ENCODE measurements at places on chromosomes 4 and X.

GRCh38 chr4:107153956-107154355 is 117.8 kb upstream of the DKK2 start:
- DNase-seq = no peak

DNA sequence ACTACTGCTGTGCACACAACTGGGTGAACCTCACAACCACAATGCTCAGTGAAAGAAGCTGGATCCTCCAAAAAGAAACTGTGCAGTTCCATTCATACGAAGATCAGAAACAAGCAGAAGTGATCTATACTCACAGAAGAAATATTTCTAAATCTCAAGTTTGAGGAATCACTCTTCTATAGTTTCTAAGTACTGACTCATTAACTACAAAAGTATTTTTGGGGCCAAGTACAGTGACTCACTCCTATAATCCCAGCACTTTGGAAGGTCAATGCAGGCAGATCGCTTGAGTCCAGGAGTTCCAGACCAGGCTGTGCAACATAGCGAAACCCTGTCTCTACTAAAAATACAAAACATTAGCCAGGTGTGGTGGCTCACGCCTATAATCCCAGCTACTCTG is 51.3 kb upstream of the RELL1 start:
- no peak for DNase-seq

DNA sequence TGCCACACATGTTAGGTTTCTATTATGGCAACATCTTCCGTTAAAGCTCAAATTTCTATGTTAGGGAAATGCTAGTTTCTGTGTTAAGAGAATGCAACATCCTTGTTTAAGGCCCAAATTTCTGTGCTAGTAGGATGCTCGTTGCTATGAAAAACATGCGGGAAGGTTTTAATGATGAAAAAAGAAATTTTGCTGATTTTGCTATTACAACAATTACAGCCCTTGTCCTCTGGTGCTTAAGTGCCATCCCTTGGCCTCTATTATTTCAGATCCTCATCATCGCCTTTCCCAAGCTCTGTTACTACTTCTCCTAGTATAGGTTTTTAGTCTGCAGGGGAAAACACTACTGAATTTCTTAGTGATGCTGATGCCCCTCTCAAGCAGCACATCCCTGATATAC is 412.6 kb upstream of the NDST3 start:
- DNase-seq = no peak

GRCh38 chr4:118939169-118939783 is 50.6 kb downstream of the SYNPO2 start:
- DNase-seq = no peak

GRCh38 chr4:149291463-149291862 is 524.2 kb downstream of the IQCM start:
- no peak for DNase-seq

- DNase-seq = no peak
Observed at GRCh38 chr4:185396724-185397385, at the start of gene ANKRD37. Gene ANKRD37 (plus strand): TSS chr4:185396841. CDS start chr4:185396924, 83 bp downstream.

GRCh38 chr4:113285501-113285900 is 236.0 kb downstream of the ANK2 start:
- DNase-seq = no peak

- no peak for DNase-seq
Observed at GRCh38 chrX:128781506-128781905, 729.3 kb upstream of the ACTRT1 start.

DNA sequence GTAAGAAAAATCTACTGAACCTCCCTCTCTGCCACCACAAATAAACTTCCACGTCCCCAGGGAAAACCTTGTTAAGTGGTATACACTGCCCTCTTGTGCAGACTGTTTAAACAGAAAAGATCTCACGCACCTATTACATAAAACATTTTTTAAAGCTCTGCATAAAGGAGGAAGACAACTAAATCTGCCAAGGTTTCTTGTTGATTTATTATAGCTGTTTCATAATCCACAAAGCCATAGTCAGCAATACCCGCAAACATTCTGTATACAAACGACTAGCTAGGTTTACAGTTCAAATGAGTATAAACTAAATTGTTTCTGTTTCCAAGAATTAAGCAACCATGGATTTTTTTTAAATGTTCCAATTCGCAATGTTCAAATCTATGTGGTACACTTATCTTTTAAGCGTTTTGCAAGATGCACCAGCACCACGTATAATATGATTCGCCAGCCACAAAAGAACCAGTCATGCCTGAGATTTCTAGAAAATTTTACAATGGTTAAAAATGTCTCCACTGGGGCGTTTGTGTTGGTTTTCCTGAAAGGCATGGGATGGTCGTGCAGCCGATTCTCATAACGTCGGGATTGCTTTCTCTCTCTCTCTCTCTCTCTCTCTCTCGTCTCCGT is 164.6 kb downstream of the PRKX start:
- no peak for DNase-seq

GRCh38 chr4:1496116-1496642 is 89.9 kb upstream of the NKX1-1 start:
- DNase-seq = no peak
